ENCODE measurements at places on chromosomes 3 and 15.

- no peak overlapping the region for H3K27ac ChIP-seq
- H3K27me3 ChIP-seq, result peaks cover 8% of the 10 kb centered on the region
- H3K4me3 ChIP-seq, result no peak overlapping the region
- DNase-seq, result no peak
- no peaks in the 10 kb centered on the region for H3K36me3 ChIP-seq
These were observed 25.1 kb downstream of the KBTBD12 start for GRCh38 chr3:127940116-127940515.

- no peaks in the 10 kb centered on the region for H3K4me1 ChIP-seq
- no peaks in the 10 kb centered on the region for H3K27me3 ChIP-seq
- no peaks in the 10 kb centered on the region for H3K36me3 ChIP-seq
- no peak for DNase-seq
These were observed 391.9 kb upstream of the THBS1 start for GRCh38 chr15:39188930-39189329.

DNA sequence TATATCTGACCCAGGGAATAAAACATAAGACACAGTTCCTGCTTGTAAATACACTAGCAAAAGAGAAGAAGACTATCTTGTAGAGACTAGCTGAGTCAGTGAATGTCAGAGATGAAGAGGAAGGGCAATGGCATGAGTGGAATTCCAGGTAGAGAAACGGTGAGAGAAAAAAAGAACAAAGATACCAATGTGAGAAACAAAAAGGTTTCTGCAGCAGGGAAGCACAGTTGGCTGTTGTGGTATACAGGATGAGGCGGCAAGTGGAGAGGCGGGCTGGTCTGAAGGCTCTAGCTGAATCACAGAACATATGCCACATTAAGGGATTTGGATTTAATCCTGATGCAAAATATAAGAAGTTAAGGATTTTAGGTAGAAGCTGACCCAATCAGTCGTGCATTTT lies 17.1 kb upstream of the TASOR start:
- no peak for DNase-seq
- no peak overlapping the region for H3K27ac ChIP-seq
- no peaks in the 10 kb centered on the region for H3K27me3 ChIP-seq

DNA sequence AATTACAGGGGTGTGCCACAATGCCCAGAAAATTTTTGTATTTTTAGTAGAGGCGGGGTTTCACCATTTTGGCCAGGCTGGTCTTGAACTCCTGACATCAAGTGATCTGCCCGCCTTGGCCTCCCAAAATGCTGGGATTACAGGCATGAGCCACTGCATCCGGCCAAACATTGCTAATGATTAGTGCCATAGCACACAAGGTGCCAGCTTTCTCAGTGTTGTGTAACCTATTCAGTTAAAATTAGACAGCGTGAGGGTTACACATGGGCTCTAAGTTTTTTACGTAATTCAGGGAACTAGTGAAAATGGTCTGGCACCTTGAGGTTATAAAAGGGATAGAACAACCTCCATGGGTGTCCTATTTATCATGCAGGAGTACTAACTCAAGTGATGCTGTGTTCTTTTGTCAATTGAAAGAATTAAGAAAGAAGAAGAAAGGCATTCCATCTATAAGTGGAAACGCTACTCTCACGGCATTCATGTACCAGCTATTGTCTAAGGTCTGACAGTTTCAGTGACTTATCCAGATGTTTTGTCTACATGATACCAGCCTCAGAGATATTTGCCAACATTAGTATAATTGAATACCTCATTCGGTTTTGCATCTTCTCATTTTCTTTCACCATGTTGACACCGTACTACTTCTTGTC lies 84.7 kb downstream of the EOMES start:
- H3K27ac ChIP-seq, result no peak overlapping the region
- H3K36me3 ChIP-seq, result no peaks in the 10 kb centered on the region

- H3K4me3 ChIP-seq, result no peak overlapping the region
- H3K4me1 ChIP-seq, result no peaks in the 10 kb centered on the region
- no peak overlapping the region for H3K27ac ChIP-seq
- no peak for DNase-seq
- H3K27me3 ChIP-seq, result no peaks in the 10 kb centered on the region
These were observed 14.8 kb downstream of the IL1RAP start for GRCh38 chr3:190528706-190529105.

DNA sequence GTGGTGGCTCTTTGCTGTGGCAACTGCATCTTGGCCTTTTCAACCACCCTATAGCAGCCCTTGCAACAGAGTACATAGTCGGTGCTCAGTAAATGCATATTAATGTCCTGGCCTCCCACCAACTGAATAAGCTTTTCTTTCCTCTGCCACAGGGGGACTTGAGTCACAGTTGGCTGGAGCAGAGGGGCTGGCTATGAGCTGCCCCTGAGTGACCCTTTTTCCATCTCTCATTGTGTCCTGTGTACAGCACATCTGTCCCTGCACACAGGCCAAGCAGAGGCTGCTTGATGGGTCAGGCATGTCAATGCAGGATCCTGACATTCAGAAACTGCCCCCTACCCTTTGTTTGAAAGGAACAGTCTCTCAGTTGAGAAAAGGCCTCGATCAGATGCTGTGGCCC lies 22.4 kb downstream of the SPSB4 start:
- no peak for DNase-seq
- H3K27ac ChIP-seq, result no peak overlapping the region
- H3K36me3 ChIP-seq, result no peaks in the 10 kb centered on the region
- no peak overlapping the region for H3K4me3 ChIP-seq

GRCh38 chr3:49410846-49411534 lies 786 bp downstream of the RHOA start:
- DNase-seq, result no peak
- peak overlapping the region; percentile 95 for H3K4me3 ChIP-seq
- no peaks in the 10 kb centered on the region for H3K27me3 ChIP-seq
- H3K4me1 ChIP-seq, result peaks cover 72% of the 10 kb centered on the region
- H3K27ac ChIP-seq, result peak overlapping the region; percentile 92

DNA sequence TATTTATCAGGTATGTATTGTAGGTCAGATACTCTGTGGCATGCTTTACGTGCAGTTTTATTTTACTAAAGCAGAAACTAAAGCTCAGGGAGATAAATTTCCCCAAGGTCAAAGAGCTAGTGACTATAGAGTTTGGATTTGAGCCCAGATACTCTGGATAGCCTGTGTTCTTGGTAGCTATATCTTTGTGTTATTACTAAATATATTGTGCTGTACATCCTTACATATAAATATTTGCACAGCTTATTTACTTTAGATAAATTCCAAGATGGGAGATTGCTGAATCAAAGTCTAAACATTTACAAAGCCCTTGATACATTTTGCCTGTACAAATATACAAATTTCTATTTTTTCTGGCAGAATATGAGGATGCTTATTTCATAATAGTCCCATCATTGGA lies 660.9 kb upstream of the NAALADL2 start:
- no peaks in the 10 kb centered on the region for H3K27me3 ChIP-seq
- no peak for DNase-seq
- no peaks in the 10 kb centered on the region for H3K4me1 ChIP-seq

DNA sequence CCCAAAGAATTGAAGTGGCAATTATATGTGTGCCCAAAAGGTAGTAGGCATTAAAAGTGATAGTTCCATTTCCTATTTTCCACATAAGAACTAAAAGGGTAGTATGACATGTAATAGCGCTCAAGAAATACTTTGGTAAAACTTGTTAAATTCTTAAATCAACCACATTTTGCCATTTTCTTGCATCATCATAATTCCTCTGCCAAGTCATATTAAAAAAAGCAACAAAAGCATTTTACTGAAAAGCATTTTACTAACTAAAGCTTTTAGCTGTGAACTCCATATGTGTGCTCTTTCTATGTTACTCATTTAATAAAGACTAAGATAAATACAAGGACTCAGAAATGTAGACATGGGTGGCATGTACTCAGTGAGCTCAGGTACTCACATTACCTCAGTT lies 70.1 kb downstream of the GPR160 start:
- DNase-seq, result no peak
- H3K4me1 ChIP-seq, result peaks cover 9% of the 10 kb centered on the region
- no peaks in the 10 kb centered on the region for H3K27me3 ChIP-seq
- peaks cover 82% of the 10 kb centered on the region for H3K36me3 ChIP-seq
- H3K27ac ChIP-seq, result no peak overlapping the region

- no peak overlapping the region for H3K4me3 ChIP-seq
- peaks cover 34% of the 10 kb centered on the region for H3K36me3 ChIP-seq
- no peaks in the 10 kb centered on the region for H3K4me1 ChIP-seq
- no peak for DNase-seq
- no peak overlapping the region for H3K27ac ChIP-seq
These were observed 58.0 kb downstream of the CHAC1 start for GRCh38 chr15:41011055-41011815.

DNA sequence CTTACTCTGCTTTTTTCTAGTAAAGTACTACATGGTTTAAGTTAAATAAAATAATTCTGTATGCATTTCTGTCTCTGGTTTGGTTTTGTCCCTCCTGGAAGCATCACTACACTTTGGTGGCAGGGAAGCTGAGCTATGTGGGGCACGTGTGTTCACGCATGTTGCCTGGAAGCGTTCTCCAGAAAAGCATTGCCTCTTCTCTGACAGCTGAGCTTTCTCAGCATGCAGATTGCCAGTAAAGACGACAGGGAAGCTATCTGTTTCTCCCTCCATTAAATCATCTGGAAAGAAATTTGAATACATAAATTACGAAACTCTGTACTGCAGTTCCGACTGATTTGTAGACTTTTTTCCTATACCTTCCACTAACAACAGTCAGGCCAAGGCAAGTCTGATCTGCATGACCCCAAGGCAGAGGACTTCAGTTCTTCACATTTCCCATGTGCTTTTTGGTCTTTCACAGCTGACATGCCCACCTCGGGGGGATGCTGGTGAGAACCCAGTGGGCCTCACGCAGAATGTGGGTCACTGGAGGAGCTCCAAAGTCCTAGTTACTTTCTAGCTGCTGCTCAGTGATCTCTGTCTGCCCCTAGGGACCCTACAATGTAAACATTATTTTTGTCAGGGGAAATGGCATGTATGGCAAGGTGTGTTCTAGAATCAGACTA lies 43.0 kb downstream of the PGPEP1L start:
- no peaks in the 10 kb centered on the region for H3K27me3 ChIP-seq
- no peak overlapping the region for H3K4me3 ChIP-seq
- no peak overlapping the region for H3K27ac ChIP-seq
- no peaks in the 10 kb centered on the region for H3K36me3 ChIP-seq
- no peaks in the 10 kb centered on the region for H3K4me1 ChIP-seq
- no peak for DNase-seq

DNA sequence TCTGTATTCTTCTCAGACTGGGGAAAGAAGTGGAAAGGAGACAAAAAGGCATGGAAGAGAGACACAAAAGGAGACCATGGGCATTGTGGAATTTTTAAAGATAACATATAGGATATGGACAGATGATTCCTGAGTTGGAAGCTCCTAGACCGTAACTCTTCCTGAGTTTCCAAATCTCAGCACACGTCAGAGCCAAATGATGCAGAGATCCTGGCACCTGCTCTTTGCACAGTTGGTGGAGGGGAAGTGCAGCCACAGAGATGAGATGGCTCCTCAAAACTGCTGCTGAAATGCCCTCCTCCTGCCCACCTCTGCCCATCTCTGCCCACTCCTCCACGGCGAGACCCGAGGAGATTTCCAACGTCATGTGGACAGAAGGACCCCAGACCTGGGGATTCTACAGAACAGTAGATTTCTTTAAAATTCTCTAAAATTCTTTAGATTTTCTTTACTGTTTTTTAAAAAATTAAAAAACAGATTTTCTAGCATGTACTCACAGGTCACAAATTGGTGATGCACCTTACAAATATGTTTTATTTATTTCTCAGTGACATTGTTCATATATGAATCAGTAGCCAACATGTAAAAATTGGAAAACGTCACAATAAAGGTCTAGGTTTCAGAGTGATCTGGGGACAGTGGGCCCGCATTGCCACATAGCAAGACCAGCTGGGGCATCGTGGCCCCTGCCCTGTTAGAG lies 8.1 kb downstream of the CPN2 start:
- no peaks in the 10 kb centered on the region for H3K36me3 ChIP-seq
- no peak overlapping the region for H3K4me3 ChIP-seq
- no peaks in the 10 kb centered on the region for H3K4me1 ChIP-seq

GRCh38 chr3:187739094-187739560 lies 6.1 kb downstream of the BCL6 start:
- no peaks in the 10 kb centered on the region for H3K27me3 ChIP-seq
- peak overlapping the region; percentile 97 for H3K4me3 ChIP-seq
- H3K36me3 ChIP-seq, result no peaks in the 10 kb centered on the region
- H3K27ac ChIP-seq, result peak overlapping the region; percentile 86
- DNase-seq, result peak; percentile 46

- no peaks in the 10 kb centered on the region for H3K4me1 ChIP-seq
- no peaks in the 10 kb centered on the region for H3K36me3 ChIP-seq
- H3K27ac ChIP-seq, result no peak overlapping the region
These were observed 209.3 kb upstream of the PPP2R3A start for GRCh38 chr3:135756106-135756668.

- no peaks in the 10 kb centered on the region for H3K4me1 ChIP-seq
- DNase-seq, result no peak
- H3K4me3 ChIP-seq, result no peak overlapping the region
- H3K27ac ChIP-seq, result no peak overlapping the region
- H3K27me3 ChIP-seq, result no peaks in the 10 kb centered on the region
These were observed 43.7 kb upstream of the MAPKBP1 start for GRCh38 chr15:41730543-41730942.

GRCh38 chr15:43911235-43911781 lies 84.5 kb downstream of the WDR76 start:
- no peaks in the 10 kb centered on the region for H3K36me3 ChIP-seq
- H3K4me3 ChIP-seq, result no peak overlapping the region
- no peak for DNase-seq
- H3K27ac ChIP-seq, result no peak overlapping the region

- H3K4me1 ChIP-seq, result no peaks in the 10 kb centered on the region
- DNase-seq, result no peak
- H3K27ac ChIP-seq, result no peak overlapping the region
- H3K27me3 ChIP-seq, result no peaks in the 10 kb centered on the region
These were observed 51.5 kb downstream of the PLXNA1 start for GRCh38 chr3:127034195-127034989.

DNA sequence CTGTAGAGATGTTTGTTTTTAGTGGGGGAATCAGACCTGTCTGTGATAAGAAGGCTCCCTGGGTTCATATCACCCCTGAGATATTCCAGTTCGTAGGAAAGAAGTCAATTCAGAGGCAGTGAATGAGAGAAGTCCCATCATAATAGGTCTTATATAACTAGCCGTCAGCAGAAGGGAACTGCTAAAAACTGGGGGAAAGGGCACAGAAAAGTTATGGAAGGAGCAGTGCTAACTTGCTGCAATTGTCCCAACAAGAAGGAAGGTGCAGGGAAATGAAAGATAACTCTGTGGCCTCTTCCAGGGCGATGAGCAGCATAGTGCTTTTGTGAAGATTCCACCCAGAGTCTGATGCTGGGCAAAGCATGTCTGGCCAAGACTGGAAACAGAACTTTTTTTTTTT lies 9.0 kb upstream of the CA12 start:
- H3K4me3 ChIP-seq, result no peak overlapping the region
- H3K4me1 ChIP-seq, result no peaks in the 10 kb centered on the region
- H3K27me3 ChIP-seq, result peaks cover 24% of the 10 kb centered on the region
- no peak for DNase-seq
- no peak overlapping the region for H3K27ac ChIP-seq
